ENCODE measurements at places on chromosomes 12 and 14.

DNA sequence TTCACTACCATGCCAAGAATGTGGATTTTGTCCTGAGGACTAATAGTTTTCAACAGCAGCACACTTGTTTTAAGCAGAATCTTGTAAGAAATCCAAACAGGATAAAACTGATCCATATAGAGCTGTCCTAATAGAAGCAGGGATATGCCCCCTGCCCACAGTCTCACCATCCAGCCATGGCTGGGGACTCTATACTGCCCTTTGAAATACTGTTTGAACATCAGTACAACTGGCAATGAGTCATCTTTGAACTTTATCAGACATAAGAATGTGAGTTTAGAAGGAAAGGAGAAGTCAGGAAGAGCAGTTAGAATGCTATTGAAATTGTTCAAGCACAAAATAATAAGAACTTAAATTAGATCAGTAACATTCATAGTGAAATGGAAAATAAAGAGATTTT lies 3.8 kb upstream of the C12orf42 start:
- DNase-seq = no peak

DNA sequence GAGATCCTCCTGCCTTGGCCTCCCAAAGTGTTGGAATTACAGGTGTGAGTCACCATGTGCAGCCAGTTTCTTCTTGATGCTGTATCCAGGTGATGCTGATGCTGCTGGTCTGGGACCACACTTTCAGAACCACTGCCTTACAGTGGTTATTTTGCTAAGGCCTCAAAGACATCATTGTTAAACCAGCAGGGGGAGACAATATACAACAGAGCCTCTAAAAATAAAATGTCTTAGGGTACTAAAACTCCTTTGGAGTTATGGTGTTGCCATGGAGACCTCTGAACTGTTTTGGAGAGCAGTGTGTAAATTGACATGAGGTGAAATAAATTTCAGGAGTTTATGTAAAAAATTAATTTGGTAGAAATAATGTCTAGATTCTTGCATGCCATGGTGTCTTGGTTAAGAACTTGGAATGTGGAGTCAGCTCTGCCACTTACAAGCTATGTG lies 1.1 kb upstream of the ARG2 start:
- DNase-seq = no peak

GRCh38 chr14:50599700-50600444 lies 39.9 kb downstream of the ATL1 start:
- no peak for DNase-seq

DNA sequence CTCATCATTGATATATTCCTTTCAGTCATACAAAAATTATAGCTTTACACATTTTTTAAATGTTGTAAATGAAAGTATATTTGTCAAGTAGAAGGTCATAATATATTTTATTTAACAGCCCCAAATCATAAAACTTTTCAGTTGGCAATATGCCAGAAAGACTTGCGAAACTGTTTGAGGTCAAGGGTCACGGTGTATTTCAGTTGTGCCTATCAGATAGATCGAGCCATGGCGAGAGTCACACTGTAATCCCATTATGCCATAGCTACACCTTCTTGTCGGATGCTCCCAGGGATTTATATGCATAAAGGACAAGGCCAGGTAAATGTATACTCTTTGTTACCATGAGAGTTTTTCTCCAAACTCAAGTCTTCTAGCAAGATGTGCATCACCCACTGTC lies 26.7 kb upstream of the G2E3 start:
- no peak for DNase-seq

GRCh38 chr14:61477712-61478462 lies 156.5 kb downstream of the PRKCH start:
- DNase-seq = no peak

DNA sequence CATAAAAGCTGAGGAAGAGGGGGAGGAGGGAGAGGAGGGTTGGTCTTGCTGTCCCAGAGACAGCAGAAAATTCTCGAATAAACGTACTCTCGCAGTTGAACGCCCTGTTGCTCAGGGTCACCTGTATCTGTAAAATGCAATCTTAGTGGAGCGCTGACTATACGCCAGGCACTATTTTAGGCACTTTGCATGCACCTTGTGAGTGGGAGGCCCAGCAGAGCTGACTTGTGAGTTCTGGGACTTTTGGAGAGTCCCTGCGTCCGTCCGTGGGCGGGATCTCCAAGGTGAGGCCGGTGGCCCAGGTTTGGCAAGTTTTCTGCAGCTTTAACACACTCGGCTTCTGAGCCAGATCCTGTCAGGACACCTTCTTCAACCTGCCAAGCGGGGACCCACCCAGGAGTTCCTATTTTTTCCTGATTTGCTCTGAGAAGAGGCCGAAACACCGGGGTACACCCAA lies 32.5 kb upstream of the PLEKHG6 start:
- peak; percentile 64 for DNase-seq

DNA sequence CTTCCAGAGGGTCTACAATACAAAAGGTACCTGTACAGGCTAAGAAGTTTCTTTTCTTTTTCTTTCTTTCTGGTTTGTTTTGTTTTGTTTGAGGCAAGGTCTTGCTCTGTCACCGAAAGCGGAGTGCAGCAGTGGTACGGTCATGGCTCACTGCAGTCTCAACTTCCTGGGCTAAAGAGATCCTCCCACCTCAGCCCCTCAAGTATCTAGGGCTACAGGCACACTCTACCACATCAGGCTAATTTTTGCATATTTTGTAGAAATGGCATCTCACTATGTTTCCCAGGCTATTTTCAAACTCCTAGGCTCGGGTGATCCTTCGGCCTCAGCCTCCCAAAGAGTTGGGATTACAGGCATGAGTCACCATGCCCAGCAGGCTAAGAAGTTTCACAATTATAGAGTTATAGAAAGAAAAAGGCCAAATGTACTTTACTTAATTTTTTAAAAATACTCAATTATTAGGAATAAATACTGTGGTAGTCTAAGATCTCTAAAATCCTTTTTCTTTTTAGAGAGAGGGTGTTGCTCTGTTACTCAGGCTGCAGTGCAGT lies 3.0 kb upstream of the PIGH start:
- no peak for DNase-seq

DNA sequence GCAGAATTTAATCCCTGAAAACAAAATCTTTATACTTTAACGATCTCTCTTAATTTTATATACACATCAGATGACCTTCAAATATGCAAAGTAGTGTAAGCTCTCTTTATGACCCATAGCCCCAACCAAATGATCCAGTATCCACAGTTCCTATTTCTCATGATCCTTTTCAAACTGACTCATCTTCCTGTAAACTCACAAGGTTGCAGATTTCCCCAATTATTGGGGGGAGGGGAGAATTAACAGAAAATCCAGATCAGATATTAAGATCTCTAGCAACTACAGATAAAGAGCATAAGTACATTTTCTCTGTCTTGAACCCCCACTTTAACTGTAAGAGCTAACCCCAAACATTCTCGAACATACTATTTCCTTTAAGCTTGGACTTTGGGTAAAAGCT lies 12.5 kb downstream of the GNS start:
- no peak for DNase-seq

DNA sequence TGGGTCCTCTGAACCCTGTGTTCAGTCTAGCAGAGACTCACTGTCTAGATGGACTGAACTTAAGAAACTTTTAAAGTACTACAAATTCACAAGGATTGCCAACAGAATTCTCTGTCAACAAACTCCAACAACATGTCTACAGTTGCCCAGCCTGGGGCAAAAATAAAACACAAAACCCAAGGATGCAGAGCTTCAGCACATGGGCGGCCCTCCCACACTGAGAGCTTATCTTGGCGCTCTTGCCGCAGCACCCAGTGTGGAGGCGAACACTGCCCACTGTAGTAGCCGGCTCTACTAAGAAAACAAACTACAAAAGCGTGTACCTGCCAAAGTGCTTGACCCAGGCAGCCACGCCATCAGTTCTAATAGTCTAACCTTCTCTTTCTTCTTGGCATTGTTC lies 66.7 kb downstream of the PTPN21 start:
- DNase-seq = no peak

GRCh38 chr12:76368230-76368629 lies 20.0 kb upstream of the BBS10 start:
- no peak for DNase-seq

GRCh38 chr14:103121846-103122584 lies 1.2 kb upstream of the TNFAIP2 start:
- no peak for DNase-seq

DNA sequence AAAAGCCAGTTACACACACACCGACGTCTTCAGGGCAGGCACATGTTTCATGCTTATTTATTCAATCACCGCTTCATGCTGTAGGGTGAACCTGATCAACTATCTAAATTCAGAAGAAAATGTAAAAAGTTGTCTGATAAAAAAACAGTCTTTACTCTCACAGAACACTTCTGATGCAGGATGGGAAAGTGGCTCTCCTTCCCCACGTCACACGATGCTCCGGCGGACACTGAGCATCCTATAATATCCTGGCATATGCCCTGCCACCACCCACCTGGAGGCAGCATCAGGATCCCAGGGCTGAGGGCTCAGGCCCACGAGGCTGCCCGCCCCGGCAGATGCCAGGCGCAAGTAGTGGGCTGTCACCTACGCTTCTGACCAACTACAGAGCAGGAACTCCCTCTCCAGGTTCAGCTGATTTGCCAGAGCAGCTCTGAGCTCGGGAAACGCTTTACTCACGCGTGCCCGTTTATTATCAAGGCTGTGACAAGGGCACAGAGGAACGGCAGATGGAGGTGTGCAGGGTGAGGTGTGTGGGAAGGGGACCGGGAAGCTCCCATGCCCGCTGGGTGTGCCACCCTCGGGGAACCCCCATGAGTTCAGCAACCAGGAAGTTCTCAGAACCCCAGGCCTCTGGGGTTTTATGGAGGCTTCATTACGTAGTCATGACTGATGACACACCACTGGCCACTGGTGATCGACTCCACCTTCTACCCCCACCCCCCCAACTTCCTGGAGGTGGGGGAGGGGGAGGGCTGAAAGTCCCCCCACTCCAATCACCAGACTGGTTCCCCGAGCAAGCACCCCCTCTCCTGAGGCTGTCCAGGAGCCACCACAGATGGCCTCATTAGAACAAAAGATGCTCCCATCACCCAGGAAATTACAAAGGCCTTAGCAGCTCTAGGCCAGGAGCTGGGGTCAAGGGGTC lies 32.1 kb downstream of the SLC15A4 start:
- no peak for DNase-seq

Measured in activated CD4-positive, CD25-positive, alpha-beta regulatory T cell treated with anti-CD3 and anti-CD28 coated beads, Interleukin-2, amount 50 U/mL, for 72 hours (primary cell).